Stimulated activated naive B cell treated with anti-CD40 and anti-IgM and Interleukin-4, amounts not matched to agents 10 μg/mL and 1 μg/mL and 100 μg/mL, for 72 hours (primary cell): ENCODE measurements at places on chromosomes 1 and 21.

DNA sequence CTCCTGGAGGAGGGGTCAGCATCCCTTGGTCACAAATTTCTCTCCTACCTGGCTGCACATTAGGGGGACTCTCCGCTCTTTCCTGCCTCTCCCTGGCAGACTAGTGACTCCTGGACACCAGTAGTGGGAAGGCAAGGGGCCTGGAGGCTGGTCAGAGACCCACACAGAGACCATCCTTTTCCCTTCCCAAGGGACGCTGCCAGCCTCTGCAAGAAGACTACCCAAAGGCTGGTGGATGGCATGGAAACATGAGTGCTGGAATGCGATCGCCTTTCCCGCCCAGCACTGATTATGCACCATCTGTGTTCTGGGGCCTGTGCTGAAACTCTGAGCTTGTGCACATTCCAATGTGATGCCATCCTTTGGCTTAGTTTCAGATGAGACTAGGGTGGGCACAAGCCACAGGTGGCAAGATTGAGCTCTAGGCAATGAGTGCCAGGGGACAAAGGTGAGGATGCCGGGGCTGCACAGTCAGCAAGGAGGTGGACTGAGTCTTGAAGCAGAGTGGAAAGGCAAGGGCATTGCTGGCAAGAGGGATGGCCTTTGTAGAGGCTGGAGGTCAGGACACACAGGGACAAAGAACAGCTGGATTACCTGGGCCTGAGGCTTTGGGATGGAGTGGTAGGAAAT lies 12.6 kb upstream of the EPS8L3 start:
- no peak overlapping the region for H3K4me3 ChIP-seq
- peaks cover 22% of the 10 kb centered on the region for H3K27me3 ChIP-seq
- H3K27ac ChIP-seq = no peak overlapping the region
- no peak for DNase-seq
- no peaks in the 10 kb centered on the region for H3K36me3 ChIP-seq
- peaks cover 18% of the 10 kb centered on the region for H3K4me1 ChIP-seq

DNA sequence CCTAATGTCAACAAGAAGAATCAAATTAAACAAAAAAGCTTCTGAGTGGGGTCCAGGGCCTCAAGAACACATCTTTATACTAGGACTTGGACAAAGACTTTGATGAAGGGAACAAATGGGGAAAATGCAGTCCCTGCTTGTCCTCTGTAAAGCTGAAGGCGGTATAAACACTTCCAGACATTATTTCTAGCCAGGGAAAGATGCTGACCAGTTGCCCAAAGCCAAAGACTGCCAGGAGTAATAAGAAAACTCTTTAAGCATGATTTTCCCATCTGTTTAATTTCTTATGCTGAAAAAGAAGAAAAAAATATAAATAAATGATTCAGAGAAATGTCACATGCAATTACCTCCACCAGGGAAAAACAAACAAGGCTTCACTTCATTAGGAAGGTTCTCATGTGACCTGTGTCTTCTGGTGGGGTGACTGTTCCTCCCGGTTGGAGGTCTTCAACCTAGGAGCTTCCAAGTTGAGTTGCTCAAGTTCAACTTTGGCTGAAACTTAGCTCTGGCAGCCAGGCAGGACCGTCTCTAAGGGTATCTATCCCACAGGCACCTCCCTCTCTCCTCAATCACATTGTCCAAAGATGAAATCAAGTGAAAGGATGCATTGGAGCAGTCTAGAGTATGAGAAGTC lies 65.2 kb upstream of the KCNE2 start:
- no peak overlapping the region for H3K27ac ChIP-seq
- no peak for DNase-seq
- peaks cover 7% of the 10 kb centered on the region for H3K27me3 ChIP-seq

GRCh38 chr1:95954585-95954984 lies 720.6 kb downstream of the RWDD3 start:
- H3K4me3 ChIP-seq = no peak overlapping the region
- no peaks in the 10 kb centered on the region for H3K36me3 ChIP-seq
- H3K27me3 ChIP-seq = no peaks in the 10 kb centered on the region

DNA sequence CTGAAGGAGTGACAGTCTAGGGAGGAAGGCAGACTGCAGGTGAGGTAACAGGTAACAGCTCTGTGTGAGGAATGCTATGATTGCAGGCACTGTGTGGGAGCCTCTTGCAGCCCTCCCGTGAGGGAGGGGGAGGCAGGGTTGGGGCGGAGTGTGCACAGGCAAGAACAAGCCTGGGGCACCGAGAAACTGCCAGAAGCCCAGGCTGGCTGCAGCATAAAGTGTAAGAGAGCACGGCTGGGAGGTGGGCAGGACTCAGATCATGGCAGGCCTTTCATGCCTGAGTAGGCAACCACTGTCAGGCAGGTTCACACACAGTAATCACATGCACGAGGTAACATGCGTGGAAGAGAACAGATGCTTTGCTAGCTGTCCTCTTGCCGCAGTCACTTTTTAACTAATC lies 11.3 kb upstream of the RHEX start:
- H3K27me3 ChIP-seq = no peaks in the 10 kb centered on the region
- peaks cover 3% of the 10 kb centered on the region for H3K36me3 ChIP-seq
- H3K4me3 ChIP-seq = peak overlapping the region; percentile 49
- peaks cover 35% of the 10 kb centered on the region for H3K4me1 ChIP-seq
- H3K27ac ChIP-seq = peak overlapping the region; percentile 70
- DNase-seq = peak; percentile 39

DNA sequence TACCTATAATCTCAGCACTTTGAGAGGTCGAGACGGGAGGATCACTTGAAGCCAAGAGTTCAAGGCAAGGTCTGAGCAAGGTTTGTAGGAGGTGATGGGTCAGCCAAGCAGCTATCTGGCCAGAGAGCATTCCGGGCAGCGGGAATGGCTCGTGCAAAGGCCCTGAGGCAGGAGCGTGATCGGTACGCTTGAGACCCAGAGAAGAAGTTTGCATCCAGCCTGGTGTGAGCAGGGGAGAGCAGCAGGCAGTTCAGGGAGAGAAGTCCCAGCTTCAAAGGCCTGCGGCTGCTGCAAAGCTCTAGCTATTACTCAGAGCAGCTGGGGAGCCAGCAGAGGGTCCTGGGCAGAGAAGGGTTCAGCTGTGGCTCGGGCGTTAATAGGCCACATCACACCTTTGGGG lies 5.1 kb upstream of the SRARP start:
- no peak overlapping the region for H3K27ac ChIP-seq
- no peaks in the 10 kb centered on the region for H3K36me3 ChIP-seq
- peaks cover 8% of the 10 kb centered on the region for H3K27me3 ChIP-seq

DNA sequence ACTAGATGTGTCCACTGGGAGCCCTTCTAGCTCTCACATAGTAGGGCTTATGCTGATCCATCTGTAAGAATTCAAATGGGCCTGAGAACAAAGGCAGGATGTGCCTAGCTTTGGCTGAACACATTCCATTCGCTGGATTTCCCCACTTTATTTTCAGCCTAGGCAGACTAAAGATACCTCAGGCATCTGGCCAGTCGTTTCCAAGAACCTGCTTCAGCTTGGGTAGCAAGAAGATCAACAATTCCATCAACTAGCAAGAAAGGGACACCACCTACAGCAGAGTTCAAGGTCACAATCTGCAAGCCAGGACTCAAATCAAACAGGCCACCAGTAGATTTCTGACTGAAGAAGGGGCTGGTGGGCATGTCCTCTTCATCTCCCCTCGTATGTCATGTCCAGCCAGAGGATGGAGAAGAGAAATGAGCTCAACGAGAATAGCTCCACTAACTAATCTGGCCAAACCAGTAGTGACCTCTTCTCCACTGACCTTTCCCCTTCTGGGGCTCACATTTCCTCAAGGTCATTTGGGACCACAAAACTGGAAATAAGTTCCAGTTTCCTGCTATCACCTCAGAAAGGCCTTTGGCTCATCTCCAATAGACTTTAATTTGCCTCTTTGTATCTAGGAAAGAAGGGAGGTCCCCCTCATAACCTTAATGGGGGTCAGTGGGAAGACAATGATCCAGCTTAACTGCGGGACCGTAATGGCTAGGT lies 14.2 kb downstream of the TXNIP start:
- no peak for DNase-seq
- H3K4me1 ChIP-seq = peaks cover 22% of the 10 kb centered on the region
- H3K36me3 ChIP-seq = peaks cover 2% of the 10 kb centered on the region
- peak overlapping the region; percentile 89 for H3K27ac ChIP-seq
- no peak overlapping the region for H3K4me3 ChIP-seq
- no peaks in the 10 kb centered on the region for H3K27me3 ChIP-seq

GRCh38 chr1:21313886-21314721 lies 23.8 kb upstream of the ECE1 start:
- H3K36me3 ChIP-seq = peaks cover 41% of the 10 kb centered on the region
- no peaks in the 10 kb centered on the region for H3K27me3 ChIP-seq
- no peak overlapping the region for H3K4me3 ChIP-seq
- no peak overlapping the region for H3K27ac ChIP-seq
- DNase-seq = no peak

DNA sequence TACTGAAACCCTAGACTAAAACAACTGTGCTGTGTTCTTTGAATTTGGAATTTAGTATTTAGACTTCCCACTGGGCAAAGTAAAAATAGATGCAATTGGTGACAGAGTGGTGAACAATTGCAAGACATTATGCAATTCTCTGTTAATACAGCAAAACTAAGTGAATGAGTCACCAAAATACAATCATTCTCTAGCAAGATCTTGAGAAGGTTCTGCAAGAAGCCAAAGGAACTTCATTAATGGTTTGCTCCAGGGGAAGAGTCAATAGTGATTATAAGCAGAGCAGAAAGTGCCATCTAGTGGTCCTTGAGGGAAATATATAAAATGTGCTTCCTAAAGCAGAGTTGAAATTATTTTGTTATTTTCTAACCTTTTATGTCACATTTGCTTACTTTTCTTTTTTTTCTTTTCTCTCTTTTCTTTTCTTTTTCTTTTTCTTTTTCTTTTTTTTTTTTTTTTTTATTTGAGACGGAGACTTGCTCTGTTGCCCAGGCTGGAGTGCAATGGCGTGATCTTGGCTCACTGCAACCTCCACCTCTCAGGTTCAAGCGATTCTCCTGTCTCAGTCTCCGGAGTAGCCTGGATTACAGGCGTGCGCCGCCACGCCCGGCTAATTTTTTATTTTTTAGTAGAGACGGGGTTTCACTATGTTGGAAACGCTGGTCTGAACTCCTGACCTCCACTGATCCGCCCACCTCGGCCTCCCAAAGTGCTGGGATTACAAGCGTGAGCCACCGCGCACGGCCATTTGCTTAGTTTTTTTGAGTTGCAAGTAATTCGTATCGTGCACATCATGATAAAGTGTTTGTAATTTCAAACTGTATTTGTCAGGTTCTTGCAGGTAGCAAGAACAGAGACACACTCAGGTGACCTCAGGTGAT lies 99.2 kb downstream of the CTH start:
- no peaks in the 10 kb centered on the region for H3K36me3 ChIP-seq
- H3K4me3 ChIP-seq = no peak overlapping the region
- H3K4me1 ChIP-seq = no peaks in the 10 kb centered on the region
- DNase-seq = no peak
- H3K27ac ChIP-seq = no peak overlapping the region

DNA sequence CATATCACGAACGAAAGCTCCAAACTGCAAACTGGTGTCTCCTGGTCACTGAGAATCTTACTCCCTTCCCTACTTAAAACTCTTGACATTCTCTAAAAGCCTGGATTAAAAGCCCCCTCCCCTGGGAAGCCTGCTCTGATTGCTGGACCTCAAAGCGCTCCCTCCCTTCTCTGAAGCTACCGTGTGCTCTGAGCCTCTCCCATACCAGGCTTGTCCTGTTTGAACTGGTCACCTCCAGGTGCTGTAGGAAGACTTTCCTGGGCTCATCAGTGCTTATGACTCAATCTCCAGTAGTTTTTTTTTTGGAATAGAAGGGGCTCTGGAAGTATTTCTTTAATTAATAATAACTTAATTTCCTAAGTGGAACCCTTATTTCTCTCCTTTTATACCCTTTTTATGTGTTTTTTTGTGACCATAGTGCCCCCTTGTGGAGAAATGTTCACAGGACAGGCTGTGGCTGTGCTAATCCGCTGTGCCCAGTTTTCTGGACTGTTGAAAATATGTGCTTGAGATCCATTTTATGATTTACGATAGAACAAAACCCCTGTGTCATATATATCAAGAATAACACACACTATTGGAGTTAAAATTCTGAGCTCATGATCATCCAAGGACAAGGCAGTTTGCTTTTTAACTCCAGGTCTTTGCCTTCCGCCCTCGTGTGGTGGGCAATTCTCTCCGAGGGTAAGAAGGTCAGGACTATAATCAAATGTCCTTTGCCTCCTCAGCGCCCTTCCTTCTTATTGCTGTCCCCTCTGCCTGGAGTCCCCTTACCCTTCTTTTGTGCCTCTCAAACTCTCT lies 16.9 kb downstream of the MTARC1 start:
- no peaks in the 10 kb centered on the region for H3K4me1 ChIP-seq
- H3K36me3 ChIP-seq = no peaks in the 10 kb centered on the region
- H3K27ac ChIP-seq = no peak overlapping the region
- H3K27me3 ChIP-seq = no peaks in the 10 kb centered on the region
- no peak for DNase-seq

DNA sequence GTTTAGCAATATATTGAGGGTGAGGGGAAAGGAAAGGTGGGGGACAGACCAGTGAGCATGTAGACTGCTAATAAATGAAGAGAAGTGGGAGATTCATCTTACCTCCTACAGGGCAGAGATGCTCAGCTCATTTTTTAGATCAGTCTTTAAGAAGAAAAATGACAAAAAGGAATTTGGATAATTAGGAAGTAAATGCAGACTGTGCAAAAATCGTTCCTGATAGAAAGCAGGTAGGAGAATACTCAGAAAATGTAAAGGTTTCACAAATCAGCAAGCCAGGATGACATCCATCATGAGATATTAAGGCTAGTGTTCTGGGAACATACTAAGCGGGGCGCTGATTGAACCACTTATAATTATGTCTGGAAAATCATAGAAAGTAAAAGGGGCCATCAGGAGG lies 106.3 kb downstream of the RNF220 start:
- DNase-seq = no peak
- H3K27ac ChIP-seq = no peak overlapping the region
- peaks cover 4% of the 10 kb centered on the region for H3K4me1 ChIP-seq

DNA sequence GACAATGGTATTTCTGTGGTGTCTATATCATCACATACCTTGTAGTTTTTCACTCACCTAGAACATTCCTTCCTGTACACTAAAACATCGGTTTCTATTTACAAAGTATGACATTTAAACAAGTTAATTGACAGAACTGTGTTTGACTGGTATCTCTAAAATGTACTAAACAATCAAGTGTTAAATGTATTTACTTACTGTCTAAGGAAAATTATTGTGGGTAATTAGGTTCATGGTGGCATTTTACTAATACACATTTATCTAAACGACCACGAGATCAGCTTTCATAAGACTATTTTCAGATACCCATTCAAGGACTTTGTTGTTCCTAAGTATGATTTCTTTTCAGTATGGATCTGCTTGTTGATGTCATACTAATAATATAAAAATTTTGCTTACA lies 115.2 kb downstream of the ADGRL2 start:
- no peak for DNase-seq
- H3K27me3 ChIP-seq = no peaks in the 10 kb centered on the region
- no peak overlapping the region for H3K4me3 ChIP-seq
- no peak overlapping the region for H3K27ac ChIP-seq
- H3K4me1 ChIP-seq = no peaks in the 10 kb centered on the region

DNA sequence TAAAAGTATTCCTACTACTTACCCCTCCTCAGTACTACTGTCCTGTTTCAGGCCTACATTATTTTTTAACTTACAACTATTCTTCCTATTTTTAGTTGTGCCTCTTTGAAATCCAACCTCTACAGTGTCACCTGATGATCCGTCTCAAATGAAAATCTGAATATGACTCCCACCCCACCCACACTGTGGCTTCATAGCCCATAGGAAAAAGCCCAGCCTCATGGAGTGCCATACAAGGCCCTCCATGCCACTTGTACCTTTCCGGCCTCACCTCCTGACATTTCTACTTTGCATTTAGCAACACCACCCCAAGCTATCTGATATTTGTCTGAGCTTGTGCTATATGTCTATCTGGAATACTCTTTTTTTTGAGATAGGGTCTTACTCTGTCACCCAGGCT lies 49.3 kb downstream of the TRAF5 start:
- H3K4me1 ChIP-seq = peaks cover 15% of the 10 kb centered on the region
- H3K27ac ChIP-seq = no peak overlapping the region
- no peaks in the 10 kb centered on the region for H3K27me3 ChIP-seq
- no peak for DNase-seq
- peaks cover 31% of the 10 kb centered on the region for H3K36me3 ChIP-seq
